Effector CD8-positive, alpha-beta T cell (primary cell): ENCODE measurements at places on chromosomes 3 and 15.

DNA sequence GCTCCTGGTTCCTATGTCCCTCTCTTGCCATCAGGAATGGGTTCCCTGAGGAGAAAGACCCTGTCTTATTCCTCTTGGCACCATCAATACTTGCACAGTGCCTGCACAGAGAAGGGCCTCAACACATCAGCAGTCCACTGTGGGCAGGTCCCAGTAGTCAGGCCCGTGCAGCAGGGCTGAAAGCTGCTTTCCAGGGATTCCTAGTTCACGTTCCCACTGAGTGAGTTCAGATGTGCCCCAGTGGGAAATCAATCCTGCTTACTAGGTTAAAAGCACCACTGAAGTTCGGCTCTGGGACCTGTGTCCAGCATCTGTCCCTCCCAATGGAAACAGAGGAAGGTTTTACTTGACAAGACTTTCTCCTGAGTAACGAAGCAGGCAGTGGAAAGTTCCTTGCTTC, 15.7 kb downstream of the RAB43 start:
- no peak for DNase-seq

DNA sequence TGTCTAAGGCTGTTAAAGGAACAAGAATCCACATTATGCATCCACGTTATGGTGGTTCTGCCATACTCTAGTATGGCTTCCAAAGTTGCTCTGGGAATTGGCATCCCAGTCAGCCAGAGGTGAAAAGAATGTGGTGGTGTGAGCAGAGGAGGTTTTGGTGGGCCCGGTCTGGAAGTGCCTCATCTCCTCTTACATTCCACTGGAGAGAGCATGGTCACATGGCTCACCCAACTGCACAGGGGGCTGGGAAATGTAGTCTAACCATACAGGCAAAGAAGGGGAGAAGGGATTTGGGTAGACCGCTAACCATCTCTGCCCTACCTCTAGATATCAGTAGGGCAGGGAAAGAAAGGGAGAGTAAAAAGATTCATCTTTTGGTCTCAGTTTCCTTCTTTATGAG, 3.2 kb upstream of the HEG1 start:
- no peak for DNase-seq

- no peak for DNase-seq
These were observed 432 bp upstream of the RAD54L2 start for GRCh38 chr3:51538115-51538458.

DNA sequence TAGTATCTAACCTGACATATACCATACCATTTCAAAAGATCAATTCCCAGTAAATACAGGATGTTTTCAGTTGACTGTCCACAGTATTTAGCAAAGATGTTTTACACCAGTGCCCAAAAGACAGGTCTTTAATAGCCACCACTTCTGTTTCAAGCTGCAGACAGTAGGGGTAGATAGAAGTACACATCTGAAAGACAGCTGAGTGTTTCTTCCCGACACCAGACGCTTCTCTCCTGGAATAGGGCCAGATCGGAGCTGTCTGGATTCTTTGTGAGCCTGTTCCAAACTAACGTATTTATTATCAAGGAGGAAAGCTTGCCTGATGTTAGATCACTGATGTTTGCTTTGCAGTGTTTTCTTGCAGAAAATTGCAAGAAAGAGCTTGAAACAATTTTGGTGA, 136.1 kb upstream of the RBMS3 start:
- no peak for DNase-seq

- no peak for DNase-seq
These were observed 106.6 kb downstream of the VGLL4 start for GRCh38 chr3:11536936-11537612.

GRCh38 chr15:76863693-76864092, 41.4 kb downstream of the SCAPER start:
- no peak for DNase-seq

DNA sequence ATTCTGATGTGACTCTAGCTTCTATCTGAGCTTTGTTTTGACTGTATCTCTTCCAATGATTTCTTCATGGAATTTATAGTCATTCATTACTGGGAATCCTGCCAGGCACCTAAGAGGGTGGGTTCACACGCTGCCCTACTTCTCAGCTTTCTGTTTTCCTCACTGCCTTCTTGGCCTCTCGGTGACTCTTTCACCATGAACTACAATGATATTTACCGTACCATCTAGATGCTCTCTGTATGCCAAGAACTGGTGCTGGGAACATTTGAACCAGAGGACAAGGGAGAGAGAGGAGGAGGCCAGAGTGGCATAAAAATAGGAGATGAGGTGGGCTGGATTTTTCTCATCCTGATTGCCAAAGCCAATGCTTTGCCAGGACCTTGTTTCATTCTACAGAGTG, 280.0 kb upstream of the P2RY1 start:
- no peak for DNase-seq

- no peak for DNase-seq
These were observed 102.7 kb downstream of the ATP1B3 start for GRCh38 chr3:141979050-141979671.

- no peak for DNase-seq
These were observed 46.2 kb downstream of the TBL1XR1 start for GRCh38 chr3:177150970-177151627.

- no peak for DNase-seq
These were observed 13.7 kb downstream of the EIF2AK4 start for GRCh38 chr15:39947401-39948197.

DNA sequence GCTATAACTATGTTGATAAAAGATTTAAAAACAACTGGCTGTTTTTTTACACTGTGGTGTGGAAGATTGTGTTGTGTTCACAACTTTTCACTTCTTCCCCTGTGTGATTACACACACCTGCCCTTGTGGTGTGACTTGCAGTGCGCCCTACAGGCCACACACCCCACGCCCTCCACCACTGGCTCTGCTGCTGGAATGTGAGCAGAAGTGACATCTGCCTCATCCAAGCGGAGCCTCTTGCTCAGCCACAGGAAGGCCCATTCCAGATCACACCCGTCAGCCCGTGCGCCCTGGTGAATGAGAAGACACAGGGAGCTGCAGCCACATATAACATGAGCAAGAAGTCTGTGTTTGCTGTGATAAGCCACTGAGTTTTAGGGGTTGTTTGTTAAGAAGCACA, 7.0 kb downstream of the CCR2 start:
- no peak for DNase-seq

- no peak for DNase-seq
These were observed 53.1 kb downstream of the SLC4A7 start for GRCh38 chr3:27431116-27431515.

DNA sequence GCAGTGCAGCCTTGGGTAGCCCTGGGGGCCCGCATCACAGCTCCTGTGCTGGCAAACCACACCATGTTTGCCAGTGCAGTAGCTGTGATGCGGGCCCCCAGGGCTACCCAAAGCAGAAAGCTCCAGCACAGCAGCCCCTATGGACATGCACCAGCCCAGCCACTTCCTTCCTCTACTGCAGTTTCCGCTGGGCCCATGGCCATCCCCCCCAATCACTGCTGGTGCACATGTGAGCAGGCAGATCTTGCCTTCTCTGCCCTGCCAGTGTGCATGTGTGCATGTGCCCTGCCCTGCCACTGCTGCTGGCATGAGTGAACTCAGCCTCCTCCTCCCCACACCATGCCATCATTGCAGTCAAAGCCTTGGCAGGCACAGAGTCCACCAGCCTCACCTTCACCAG, 20.1 kb upstream of the MINAR1 start:
- DNase-seq, result no peak

DNA sequence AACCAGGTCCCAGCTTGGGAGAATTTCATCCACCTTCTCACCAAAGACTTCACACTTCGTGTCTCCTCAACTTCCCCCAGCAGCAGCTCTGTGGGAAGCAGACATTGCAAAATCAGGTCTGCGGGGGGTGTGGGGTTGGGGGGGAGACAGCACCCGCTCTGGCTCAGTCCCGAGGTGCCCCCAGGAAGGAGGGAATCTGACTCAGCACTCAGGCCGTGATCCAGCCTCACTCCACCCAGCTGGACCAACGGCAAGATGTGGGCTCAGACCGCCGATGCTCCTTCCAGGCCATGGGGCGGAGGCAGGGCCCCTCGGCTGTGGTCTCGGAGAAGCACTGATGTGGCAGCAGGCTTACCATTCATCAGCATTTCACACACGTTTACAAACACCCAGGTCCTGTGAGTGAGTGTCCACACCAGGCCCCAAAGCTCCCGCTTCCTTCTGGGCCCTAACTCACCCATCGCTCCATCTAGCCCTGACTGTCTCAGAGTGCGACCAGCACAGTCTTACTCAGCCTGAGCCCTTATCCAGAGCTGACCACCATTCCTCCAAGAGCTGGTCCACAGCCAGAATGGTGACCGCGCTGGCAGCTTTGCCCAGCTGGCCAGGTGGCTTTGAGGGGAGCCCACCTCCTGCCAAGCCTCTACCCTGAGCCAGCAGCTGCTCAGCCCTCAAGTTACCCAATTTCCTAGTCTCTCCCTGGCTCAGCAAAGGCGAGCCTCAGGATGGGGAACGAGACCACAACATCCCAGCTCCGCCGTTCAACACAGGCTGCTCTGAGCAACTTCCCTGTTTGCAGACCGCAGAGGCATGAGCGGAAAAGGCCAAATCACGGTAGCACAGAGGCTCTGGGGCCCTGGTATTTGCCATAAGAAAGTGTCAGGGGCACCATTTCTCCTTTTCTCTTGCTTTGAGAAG, 3.3 kb downstream of the STAB1 start:
- DNase-seq, result no peak

GRCh38 chr15:33204926-33205325, 10.4 kb upstream of the FMN1 start:
- DNase-seq, result no peak

- DNase-seq, result peak; percentile 4
These were observed 32.4 kb upstream of the HES1 start for GRCh38 chr3:194103505-194103904.

GRCh38 chr3:183116025-183116614, 16.8 kb upstream of the MCCC1 start:
- peak; percentile 46 for DNase-seq

- DNase-seq, result no peak
These were observed 26.6 kb downstream of the CLDN18 start for GRCh38 chr3:138036572-138036971.

- peak; percentile 51 for DNase-seq
These were observed 58.5 kb downstream of the CMSS1 start for GRCh38 chr3:99875929-99876841.

DNA sequence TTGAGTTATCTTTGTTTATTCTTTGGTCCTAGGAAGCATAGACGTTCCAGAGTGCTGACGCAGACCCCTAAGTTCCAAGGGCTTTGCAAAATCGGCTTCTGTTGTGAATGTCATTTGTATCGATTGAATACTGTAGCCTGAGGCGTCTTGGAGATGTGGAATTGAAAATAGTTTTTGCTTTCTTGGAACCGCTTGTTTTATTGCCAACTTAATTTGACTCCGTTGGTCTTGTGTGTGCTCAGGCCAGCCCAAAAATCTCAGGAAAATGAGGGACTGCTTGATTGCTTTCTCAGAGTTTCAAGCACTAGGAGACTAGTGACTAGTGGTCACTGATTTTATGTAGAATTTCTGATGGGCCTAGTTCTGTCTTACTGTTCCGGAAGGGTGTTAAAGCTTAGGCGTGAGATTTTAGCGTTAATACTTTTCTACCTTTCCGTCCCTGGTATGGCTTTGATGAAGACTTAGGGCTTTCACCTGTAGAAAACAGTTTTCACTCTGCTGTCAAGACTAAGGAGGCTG, 263 bp upstream of the UTS2B start:
- no peak for DNase-seq

- no peak for DNase-seq
These were observed 5.1 kb downstream of the DPH6 start for GRCh38 chr15:35540885-35541284.

- no peak for DNase-seq
These were observed 14.0 kb downstream of the TTC14 start for GRCh38 chr3:180615954-180616353.

GRCh38 chr15:99138491-99138982, 33.7 kb downstream of the SYNM start:
- no peak for DNase-seq

DNA sequence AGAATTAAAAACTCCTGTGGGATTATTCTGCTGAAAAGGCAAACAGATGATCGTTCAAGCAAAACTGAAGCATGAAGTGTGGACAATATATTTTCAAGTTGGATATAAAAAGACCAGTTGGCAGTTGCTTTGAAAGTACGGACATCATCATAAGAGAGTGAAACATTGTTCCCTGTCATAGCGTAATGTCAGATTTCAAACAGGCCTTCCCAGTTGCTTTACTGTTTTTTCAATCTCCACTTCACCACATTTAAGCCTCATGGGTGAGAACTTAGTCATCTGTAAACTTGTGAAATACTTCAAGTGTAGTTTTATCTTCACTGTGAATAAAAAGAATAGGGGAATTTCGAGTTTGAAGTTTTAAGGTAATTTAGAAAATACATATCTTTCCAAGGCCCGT, 435.1 kb upstream of the CNTN3 start:
- no peak for DNase-seq

DNA sequence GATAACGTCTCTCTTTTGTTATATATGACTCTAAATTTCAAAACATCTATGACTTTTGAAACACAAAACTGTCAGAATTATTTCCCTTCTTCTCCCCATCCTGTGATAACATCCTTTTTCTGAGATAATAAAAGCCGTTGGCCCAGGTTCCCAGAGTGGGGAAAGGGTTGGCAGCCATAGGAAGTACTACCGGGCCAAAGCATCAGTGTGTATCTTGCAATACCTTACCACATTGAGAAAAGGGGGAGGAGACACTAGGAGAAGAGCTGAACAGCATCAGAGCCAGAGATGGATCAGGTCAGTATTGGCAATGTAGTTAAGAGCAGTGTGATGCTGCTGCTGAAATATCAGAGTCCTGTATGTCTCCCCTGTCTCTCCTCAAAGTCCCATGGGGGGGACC, 210.0 kb upstream of the PROK2 start:
- DNase-seq, result no peak

- DNase-seq, result no peak
These were observed 44.5 kb upstream of the CCDC80 start for GRCh38 chr3:112685420-112685819.

- no peak for DNase-seq
These were observed 764.0 kb upstream of the DPPA4 start for GRCh38 chr3:110101361-110101760.

GRCh38 chr3:42266085-42266484, at the start of gene CCK:
Gene CCK (minus strand): TSS chr3:42266185. CDS start chr3:42263630, 2,555 bp downstream.
- DNase-seq, result no peak

DNA sequence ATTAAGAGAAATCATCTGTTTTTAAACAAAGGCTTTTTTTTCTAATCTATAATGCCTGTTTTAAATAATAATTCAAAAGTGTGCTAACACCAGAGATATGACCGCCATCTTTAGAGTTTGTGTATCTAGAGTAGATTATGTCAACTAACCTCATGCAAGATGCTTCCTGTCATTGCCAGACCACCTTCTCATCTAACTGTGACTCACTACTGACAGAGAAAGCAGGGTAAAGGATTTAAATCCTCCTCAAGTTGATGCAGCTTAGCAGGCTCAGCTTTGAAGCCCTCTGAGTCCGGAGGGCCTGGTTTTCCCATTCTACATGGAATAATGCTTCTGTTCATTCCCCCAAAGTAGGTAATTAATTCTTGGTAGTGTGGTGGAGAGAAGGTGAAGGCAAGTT, 108.5 kb downstream of the ECT2 start:
- no peak for DNase-seq

DNA sequence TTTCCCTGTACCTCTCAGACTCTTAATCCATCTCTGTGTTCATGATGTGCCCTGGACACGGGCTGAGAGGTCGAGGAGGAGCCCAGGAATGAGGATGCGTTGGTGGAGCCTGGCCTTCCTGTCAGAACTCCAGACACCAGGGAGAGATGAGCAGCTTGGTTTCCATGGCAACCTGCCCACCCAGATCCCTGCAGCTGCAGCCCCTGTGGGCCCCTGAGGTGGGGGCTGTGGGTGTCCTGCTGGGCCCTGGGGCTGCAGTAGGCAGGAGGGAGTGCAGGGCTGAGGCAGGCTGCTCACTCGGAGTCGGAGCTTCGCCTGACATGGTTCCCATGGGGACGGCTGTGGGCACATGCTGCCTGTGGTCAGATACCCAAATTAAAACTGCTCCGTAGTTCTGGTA, 7.7 kb upstream of the SCN10A start:
- no peak for DNase-seq
